ENCODE measurements at places on chromosomes 7 and 10.

DNA sequence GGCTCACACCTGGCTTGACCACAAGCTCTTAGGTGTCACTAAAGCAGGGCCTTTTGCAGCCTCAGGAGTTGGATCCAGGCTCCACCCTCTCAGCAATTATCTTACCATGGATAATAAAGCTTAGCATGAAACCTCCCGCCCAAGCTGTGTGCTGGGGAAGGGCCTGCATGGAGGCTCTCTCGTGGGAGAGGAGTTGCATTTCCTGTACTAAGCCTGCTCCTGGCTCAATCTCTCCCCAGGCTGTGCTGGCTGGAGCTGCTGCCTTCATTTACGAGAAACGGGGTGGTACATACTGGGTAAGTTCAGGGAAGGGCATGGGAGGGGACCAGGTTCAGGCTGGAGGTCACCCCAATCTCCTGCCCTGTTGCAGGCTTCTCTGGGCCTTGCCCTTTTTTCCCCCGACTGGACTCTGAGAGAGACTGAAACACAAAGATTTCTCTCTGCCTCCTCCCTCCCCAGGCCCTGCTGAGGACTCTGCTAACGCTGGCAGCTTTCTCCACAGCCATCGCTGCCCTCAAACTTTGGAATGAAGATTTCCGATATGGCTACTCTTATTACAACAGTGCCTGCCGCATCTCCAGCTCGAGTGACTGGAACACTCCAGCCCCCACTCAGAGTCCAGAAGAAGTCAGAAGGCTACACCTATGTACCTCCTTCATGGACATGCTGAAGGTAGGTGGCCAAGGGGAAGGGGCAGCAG lies 2.7 kb downstream of the TMEM176A start:
- no peak for DNase-seq

DNA sequence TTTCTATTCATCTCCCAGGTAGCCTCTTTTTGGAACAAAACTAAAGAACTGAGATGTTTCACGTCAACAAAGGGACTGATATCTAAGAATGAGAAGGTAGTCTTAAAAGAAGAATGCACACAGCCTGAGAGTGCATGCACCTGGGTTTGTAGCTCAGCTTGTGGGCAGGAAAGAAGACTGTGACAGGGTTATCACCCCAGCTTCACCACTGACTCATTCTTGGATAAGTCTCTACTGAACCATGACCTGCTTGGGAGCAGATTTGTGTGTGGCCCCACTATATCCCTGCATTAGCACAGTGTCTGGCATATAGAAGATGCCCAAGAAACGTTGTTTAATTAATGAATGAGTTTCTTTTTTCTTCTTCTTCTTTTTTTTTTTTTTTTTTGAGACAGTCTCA lies 187.5 kb downstream of the GPAM start:
- DNase-seq: no peak

DNA sequence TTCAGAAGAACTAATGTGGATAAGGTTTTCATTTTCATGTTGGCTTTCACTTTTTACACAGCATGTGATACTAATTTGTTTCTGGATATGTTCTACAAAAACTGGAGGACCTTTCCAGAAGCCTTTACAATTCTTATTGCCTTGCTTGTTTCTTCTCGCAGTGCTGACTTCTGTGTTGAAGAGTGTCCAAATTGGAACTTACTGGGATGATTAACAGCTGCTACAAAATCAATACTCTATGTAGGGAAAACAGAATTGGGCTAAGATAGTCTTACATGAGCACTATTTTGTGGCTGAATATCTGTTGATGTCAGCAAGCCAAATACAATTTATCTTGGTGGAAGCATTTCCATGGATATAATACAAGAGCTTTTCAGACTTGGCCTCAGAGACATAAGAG lies 351.2 kb downstream of the DGKB start:
- DNase-seq: no peak

DNA sequence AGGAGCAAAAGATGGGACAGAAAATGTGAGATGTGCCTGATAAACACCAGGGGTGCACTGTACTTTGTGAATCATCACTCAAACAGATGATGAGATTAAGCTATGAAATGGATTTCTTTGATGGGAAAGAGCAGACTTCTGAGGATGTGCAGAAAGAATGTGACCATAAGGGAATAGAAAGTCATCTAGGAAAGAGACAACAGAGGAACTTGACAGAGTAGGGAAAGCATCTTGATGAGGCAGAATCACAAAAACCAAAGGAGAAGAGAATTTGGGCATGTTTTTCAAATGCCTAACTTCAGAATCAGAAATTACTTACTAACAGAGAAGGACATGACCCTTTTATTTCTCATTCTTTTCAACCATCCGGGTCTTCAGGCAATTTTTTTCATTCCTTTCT lies 82.4 kb upstream of the LRRTM3 start:
- no peak for DNase-seq

DNA sequence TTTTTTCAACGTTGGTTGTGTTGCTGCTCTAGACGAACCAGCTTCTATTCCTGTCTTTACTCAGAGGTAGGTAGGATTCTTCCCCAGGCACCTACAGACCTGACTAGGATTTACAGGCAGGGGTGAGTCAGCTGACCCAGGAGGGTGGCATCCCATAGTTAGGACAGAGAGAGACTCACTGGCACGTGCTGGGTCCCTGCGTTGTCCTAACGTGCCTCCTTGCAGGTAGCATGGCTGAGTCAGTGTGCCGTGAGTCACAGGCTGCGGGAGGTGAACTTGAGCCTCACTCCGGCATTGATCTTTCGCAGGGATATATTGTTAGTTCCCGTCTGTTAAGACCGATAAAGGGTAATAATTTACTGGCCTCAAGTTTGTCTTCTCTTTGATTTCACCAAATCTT lies 96.5 kb downstream of the PFKFB3 start:
- DNase-seq: no peak

DNA sequence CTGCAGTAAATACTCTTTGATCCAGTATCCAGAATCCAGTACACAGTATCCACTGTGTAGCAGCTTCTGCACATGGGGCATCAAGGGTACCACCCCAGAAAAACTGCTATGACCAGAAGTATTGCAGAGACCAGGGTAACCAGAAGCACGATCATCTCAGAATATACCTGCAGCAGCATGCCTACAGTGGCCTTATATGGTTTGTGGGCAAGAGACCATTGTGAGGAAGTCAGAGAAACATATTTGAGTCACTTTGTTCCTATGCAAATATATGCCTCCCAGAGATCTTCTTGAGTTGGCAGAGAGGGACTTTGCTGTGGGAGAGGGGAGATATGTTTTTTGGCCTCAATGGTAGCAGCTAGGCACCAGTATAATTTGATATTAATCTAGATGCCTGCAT lies 206.4 kb upstream of the LRRTM3 start:
- no peak for DNase-seq

- no peak for DNase-seq
Observed at GRCh38 chr7:150382123-150382843, 3.2 kb downstream of the ZNF775 start.

GRCh38 chr10:44804661-44805060 lies 106.5 kb upstream of the TMEM72 start:
- no peak for DNase-seq

GRCh38 chr7:53351681-53352080 lies 316.2 kb downstream of the POM121L12 start:
- no peak for DNase-seq

GRCh38 chr7:117323305-117323850 lies 520 bp upstream of the WNT2 start:
- no peak for DNase-seq

DNA sequence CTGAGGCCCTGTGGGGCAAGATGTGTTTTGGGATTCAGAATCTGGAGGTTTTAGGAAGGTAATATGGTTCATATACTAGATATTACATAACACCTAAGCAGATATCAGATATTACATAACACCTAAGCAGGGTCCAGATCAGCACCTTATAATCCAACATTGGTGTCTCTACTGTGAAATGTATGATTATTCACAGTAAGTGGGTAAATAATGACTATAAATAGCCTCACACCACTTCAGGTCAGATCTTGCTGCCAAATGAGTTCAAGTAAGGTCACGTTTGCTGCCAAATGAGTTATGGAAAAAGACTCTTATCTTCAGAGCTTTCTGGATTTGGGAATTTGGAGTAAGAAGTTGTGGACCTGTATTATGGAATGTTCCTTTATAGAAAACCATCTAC lies 14.6 kb downstream of the ADRB1 start:
- DNase-seq: no peak

DNA sequence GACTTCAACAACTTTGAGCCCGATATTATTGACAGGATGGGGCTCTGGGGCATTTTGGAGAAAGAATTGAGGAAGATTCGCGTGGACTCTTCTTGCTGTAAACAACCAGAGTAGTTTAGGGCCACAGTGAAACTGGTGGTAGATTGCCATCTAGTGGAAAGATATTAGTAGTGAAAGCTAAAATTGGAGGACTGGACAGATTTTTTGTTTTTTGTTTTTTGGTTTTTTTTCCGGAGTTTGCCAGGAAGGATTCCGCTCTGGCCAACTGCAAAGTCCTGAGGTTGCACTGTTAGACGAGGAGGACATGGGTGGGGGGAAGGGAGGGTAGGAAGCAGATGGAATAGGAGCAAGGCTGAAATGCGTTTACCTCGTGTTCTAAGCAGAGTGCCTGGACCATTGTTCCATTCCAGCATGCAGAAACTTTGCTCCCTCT lies 11.7 kb downstream of the NOBOX start:
- peak; percentile 67 for DNase-seq

DNA sequence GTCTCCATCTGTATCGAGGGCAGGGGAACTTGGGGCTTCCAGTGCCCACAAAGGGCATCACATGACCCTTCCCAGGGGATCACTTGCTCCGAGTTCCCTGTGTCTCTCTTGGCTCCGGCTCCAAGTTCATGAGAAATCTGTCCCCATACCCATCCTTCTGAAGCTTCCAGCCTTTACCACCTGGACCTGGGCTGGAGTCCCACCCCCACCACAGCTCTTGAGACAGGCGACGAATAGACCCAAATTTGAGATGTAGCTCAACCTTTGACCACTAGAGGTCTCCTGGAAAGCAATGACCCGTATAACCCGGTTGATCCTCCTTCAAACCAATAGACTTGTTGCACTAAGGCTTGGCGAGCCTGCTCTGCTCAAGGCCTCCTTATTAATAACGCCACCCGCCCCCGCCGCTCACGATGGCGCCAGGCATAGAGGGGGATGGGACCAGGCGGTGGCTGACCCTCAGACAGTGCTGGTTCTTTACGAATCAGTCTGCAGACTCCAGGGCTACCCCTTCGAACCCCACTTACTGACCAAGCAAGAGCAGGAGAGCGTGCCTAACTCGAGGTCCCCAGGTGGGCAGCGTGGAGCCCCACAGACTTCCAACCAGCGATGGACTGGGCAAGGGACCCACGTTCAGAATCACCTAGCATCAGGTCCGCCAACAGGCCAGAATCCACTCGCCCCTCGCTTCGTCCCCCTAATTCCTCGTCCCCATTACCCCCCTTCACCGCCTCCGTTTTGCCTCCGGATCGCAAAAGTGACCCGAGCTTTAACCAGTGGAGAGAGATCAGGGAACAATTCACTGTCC lies 4.4 kb upstream of the ARID5B start:
- peak; percentile 88 for DNase-seq

DNA sequence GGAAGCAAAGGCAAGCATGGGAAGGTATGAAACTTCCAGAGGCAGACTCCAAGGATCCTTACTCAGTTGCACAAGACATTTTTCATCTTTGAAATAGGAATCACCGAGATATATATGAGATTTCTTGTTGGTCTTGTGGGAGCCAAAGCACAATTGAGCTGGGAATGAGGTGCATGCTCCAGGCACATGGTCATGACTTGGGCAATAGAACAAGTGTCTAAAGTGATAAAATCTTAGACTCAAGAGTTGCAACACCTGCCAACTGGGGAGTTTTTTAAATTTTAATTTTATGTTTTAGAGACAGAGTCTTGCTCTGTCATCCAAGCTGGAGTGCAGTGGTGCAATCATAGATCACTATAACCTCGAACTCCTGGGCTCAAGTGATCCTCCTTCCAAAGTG lies 169.5 kb upstream of the ADCY1 start:
- DNase-seq: no peak

DNA sequence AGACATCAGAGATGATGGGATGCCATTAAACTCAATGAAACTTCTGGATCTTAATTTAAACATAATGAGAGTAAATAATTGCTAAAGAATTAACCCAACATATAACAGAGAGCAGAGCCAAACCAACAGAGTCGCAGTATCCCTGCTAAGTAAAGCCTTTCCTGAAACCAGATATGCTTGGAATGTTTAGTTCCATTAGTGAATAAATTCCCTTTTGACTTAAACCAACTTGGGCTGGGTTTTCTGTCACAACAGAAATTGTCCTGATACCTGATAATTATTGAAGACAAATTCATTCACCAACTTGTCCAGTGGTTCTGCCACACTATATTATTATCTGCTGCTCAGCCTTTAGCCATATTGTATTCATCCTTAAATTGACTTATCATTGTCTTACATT lies 286.7 kb downstream of the FZD1 start:
- no peak for DNase-seq

DNA sequence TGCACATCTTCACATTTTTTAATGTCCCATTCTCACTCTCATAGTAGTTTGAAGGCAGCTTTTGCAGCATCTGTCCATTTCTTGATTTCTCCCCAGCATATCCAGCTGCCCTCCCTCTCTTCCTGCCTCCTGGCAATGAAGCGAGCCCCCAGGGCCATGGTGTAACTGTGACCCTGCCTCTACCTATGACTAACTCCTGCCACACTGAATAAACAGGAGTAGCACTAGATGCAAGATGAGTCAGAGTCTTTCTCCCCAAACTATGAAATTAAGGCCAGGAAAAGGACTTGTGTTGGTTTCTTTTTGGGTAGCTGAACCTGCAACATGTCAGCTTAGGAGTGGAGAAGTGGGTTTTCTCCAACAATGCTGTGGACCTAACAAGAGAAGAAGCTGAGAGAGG lies 329.0 kb downstream of the RNLS start:
- no peak for DNase-seq

- DNase-seq: no peak
Observed at GRCh38 chr7:110442381-110442837, 648.5 kb upstream of the LRRN3 start.
